ENCODE measurements at places on chromosomes 11 and 22.

- no peak for DNase-seq
Observed at GRCh38 chr11:69268911-69269310, 25.0 kb upstream of the MYEOV start.

- no peak for DNase-seq
Observed at GRCh38 chr11:73398721-73399120, 22.5 kb downstream of the RELT start.

GRCh38 chr11:128391811-128392210 is 195.5 kb downstream of the ETS1 start:
- DNase-seq, result no peak

DNA sequence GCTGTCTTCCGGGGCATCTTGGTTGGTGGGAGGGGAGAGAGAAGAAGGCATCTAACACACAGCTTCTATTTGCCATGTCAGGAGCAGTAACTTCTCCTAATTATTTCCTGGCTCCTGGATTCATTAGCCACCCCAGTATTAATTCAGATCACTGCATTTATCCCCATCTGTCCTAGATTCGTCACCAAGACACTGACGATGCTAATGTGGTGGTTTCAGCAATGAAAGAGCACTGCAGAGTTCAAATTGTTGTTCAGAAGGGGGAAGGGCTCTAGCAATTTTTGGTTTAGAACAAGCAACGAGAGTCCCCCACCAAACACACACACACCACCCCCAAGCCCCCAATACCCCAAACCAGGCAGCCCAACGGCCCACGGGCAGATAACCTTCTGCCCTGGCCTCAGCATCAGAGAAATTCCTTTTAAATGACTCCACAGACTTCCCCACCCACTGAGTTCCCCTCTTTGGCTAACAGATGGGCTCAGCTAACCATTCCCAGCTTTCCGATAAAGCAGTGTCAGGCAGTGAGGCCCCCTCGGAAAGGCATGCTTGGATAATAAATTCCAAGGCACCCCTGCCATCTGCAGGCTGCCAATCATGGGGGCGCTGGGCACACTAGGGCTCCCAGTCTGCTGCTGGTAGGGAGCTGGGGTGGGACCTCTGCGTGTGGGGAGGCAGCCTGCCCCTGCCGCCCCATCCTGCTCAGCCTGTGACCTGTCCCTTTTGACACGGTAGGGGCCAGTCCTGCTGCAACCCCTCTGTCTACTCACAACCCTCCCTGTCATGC is 453.5 kb downstream of the MIAT start:
- DNase-seq, result no peak

- no peak for DNase-seq
Observed at GRCh38 chr11:7143908-7144307, 55.1 kb downstream of the RBMXL2 start.

GRCh38 chr22:25777870-25778269 is 35.9 kb downstream of the MYO18B start:
- DNase-seq, result no peak

DNA sequence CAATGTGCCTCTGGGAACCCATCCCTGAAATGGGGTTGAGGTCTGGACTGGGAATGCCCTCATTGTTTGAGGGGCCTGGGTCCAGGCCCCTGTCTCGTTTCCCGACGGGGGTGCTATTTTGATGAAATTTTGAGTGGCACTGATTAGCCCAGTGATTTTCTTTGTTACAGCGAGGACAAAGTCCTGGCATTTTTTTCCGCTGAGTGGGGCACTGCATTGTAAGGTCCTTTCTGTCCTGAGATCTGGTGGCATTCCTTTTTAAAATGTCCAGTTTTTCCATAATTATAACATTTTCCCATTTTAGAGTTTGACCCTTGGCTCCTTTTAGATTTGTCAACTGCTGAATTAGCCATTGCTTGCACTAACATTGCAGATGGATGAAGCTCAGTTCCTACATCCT is 69.7 kb upstream of the INCENP start:
- no peak for DNase-seq

GRCh38 chr22:20051927-20052308 is 28.1 kb upstream of the DGCR8 start:
- no peak for DNase-seq

DNA sequence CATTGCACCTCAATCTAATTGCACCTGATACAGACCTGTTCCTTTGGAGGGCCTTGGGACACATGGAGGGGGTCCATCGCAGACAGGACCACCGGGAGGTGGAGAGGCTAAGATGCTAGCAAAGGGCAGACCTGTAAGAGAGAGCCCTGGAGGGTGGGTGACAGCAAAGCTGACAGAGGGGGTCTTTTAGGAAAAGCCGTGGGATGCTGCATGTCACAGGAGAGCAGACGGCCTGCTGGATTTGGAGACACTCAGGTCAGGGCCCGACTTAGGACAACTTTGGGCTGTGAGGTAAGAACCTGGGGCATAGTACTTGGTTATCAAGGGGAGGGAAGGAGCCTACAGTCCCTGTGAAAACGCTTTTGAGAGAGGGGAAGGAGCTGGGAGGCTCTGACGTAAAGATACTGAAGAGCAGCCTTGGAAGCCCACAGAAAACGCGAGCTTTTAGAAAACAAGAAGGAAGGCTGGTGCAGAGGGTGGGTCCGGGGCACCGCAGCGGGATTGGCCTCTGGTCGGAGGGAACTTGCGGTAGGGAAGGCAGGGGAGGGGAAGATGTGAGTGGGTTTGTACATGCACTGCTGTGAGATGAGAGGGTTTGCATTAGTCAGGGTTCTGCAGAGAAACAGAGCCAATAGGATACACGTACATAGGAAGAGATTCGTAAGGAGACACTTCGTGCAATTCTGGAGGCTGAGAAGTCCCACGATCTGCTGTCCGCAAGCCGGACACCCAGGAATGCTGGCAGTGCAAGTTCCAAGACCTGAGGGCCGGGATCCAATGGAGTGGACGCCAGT is 868.5 kb downstream of the TBC1D22A start:
- DNase-seq, result no peak

- no peak for DNase-seq
Observed at GRCh38 chr11:121446752-121447156, 5.4 kb upstream of the SORL1 start.

GRCh38 chr11:77515483-77515882 is 41.6 kb upstream of the PAK1 start:
- DNase-seq, result no peak

DNA sequence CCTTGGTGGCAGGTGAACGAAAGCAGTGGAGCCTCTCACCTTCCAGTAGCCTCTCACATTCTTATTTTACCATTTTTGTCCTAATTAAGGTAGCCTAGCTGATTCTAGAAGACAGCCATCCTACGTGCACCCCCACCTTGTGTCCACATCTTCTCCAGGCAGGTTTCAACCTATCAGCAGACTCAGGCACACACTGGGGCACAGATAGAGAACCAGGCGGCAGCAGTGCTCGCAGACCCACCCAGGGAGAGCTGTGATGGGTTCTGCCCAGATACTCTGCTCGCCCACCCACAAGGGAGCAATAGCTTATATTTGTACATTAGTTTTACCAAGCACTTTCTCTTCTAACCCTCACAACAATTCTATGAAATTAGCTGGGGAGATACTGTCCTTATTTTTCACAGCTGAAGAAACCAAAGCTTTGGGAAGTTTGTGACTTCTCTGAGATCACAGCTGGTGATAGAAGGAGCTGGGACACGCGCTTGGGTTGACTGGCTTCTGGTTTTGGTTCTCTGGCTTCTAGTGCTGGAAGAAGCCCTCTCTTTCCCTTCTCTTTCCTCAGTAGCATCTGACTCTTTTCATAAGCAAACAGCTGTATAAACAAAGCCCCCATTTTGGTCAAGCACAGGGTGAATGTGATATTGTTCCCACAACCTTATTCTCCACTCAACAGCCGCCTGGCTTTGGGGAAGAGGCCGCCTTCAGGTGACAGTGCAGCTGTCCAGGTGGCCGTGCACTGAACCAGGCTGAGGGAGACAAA is 36.9 kb downstream of the PPP2R1B start:
- no peak for DNase-seq

DNA sequence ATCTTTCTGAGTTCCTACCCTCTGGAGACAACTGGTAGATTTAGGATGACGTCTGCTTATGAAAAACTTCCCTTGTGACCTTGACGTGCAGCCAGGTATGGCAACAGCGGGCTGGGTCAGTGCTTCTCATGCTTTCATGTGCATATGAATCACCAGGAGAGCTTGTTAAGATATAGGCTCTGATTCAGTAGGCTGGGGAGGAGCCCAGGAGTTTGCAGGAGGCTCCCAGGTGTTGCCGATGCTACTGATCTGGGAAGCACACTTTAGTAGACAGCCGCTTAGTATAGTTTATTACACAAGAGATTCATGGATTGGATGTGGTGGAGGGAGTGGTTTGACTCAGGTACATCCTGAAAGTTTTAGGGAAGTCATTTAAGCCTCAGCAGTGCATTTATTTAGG is 23.8 kb downstream of the DIXDC1 start:
- no peak for DNase-seq

DNA sequence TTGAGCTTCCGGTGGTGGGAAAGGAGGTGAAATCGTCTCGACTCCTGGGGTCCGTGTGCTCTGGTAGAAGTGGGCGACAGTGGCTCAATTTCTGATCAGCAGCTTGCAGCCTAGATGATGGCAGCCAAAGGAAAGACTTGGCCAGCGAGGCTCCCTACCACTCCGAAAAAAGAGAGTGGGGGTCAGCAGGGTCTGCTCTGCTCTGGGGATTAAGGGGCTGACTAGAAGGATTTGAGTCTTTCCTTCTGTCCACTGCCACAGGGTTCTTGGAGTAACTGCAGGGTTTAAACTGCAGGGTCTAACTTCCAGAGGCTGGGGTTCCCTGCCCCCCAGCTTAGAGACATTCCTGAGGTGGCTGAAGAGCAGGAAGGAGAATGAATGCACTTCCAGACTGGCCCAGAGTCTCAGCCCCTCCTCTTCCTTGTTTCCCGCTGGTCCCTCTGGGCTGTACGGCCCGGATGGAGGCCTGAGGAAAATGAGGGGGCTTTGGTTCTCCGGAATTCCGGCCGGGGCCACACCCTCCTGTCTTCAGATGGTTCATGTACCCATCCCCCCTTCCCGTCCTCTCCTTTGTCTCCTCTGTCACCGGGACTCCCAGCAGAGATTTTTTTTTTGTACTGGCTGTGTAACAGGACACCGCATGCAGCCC is 907 bp downstream of the SERPINH1 start:
- no peak for DNase-seq

DNA sequence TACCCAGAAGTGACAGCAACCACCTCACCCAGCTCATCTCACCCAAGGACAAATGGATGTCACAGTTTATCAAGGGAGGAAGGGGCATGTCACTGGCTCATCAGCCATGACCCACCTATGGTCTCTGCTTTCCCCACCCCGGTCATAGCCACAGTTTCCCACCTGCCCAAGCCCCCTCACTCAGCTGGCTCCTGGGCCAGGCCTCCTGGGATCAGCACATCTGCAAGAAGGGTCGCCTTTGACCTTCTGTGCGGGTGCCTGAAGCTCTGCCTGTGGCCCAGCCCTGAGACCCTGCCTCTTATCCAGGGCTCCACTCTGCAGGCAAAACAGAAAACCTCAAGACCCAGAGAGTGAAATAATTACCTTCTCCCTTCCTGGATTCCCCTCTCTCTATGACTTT is 236.4 kb downstream of the BUD13 start:
- no peak for DNase-seq

- no peak for DNase-seq
Observed at GRCh38 chr11:16193897-16194381, 162.4 kb downstream of the SOX6 start.

GRCh38 chr11:11672789-11673188 is 51.0 kb upstream of the GALNT18 start:
- DNase-seq, result no peak

DNA sequence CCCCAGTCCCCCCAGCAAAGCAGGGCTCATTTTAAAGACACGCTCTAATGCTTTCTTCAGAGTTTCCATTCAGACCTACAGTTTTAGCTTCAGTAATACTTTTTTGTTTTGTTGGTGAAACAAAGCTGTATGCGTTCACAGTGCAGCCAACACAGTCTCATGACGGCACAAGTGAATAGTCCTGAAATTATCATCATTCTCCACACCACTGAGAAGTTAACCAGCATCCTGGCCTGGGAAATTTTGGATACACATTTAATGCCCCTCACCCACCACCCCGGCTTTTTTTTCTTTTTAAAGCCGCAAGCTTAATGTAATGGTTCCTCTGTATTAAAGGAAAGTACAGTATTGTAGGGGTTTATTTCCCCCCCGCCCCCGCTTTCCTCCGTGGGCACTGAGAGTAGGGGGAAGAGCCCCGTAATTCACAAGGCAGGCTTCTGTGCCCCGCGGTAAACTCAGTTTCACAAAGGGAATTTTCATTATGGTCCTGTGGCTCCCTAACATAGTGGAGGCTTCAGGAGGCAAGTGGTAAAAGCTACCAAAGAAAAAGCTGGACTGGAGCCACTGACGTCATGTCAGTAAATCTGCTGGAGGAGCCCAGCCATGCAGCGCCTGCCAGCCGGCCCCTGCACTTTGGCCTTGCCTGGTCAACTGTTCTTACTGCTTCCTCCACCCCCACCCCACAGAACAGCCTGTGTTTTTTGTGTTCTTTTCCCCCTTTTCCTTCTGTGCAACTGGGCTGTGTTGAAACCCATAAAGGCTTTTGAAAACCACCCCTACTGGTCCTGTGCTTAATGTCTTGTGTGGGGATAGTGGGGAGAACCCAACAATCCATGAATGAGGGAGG is 18.2 kb downstream of the TEAD1 start:
- DNase-seq, result no peak

GRCh38 chr11:45181193-45181888 is 34.9 kb downstream of the PRDM11 start:
- DNase-seq, result no peak

- no peak for DNase-seq
Observed at GRCh38 chr11:111733016-111733415, 33.2 kb downstream of the PPP2R1B start.

- no peak for DNase-seq
Observed at GRCh38 chr22:48096411-48096810, 1334.0 kb downstream of the TBC1D22A start.

DNA sequence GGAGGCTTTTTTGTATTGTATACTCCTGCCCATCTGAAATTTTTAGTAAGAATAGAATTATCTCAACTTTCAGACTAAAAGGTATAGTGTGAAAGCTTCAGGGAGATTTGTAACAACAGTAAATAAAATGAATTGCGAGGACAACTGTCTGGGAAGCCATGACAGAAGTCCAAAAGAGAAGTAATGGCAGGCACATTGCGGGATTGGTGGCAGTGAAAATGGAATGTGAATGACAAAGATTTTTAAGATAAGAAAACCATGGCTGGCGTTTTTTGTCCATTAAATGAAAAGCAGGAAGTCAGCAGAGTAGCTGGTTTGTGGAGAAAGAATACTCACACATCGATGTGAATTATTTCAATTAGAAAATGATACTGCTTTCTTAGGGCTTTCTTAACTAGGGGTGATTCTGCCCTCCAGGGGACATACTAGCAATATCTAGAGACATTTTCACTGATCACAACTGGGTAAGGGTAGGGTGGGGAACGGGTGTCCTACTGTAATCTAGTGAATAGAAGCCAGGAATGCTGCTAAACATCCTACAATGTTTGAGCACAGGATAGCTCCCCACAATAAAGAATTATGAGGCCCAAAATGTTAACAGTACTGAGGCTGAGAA is 1.6 kb downstream of the NPAT start:
- DNase-seq, result no peak

- no peak for DNase-seq
Observed at GRCh38 chr22:36662981-36663380, 40.6 kb downstream of the CACNG2 start.
